H54 (cell line): ENCODE measurements at places on chromosomes 16 and 17.

GRCh38 chr16:4390266-4391260 is 18.9 kb downstream of the VASN start:
- DNase-seq = no peak

DNA sequence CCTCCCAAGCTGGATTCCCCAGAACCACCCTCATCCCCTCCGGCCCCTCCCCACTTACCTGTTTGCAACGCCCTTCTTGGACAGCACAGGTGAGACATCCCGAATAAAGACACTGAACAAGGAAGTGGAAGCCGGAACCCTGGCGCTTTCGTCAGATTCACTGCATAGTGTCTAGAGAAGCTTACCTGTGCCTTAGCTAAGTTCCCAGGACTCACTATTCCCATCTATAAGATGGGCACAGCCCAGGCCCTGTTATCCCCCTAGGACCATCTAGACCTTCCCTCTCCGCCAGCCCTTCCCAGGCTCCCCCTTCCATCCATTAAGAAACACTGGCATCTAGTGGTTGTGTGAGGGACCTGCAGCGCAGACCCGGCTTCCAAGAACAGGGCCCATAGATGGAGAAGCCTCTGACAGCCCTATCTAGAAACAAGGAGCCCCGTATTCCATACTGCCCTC is 26.9 kb upstream of the RPL38 start:
- peak; percentile 67 for DNase-seq

DNA sequence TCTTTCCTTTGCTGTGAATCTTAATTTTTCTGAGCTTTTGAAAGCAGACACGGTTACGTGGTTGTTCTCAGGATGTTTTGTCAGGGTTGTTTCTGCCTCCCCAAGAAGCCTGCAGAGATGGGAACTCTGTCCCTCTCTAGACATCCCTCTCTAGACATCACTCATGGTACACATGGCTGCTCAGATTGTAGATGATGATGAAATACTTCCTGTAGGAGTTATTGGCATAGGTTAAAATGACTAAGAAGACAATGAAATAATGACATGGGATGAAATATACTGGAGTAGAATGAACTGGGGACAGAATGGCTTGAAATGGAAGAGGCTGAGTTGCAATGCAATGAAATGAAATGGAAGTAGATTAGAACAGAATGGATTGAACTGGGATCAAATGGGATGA is 253.4 kb downstream of the SHISA9 start:
- DNase-seq = no peak

DNA sequence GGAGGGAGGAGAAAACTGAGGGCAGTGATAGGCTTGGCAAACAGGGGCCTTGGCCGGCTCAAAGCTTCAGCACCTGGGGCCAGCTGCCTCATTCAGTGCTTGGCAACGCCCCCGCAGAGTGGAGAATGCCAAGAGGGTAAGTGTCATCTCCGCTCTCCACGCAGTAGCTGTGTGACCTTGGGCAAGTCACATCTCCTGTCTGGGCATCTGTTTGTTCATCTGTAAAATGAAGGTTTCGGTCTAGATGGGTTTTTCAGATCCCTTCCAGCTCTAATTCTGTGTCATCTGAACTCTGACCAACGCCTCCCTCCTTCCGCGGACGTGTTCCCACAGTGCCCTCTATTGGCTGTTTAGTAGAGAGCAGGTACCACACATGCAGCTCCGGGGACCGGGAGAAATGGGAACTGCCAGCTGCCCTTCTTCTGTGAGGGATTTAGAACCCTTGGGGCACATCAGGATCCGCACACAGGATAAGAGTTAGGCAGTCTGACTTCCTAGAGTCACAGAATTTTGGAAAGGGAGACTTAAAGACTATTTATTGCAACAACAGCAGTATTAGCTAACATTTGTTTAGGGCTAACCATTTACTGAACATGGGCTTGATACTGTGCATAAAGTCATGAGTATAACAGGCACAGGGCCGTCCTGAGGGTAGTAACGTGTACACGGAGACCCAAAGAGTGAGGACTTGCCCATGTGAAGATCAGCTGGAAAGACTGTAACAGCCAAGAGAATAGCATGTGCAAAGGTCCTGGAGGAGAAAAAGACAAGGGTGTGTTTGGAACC is 26.8 kb downstream of the GP2 start:
- DNase-seq = peak; percentile 64

DNA sequence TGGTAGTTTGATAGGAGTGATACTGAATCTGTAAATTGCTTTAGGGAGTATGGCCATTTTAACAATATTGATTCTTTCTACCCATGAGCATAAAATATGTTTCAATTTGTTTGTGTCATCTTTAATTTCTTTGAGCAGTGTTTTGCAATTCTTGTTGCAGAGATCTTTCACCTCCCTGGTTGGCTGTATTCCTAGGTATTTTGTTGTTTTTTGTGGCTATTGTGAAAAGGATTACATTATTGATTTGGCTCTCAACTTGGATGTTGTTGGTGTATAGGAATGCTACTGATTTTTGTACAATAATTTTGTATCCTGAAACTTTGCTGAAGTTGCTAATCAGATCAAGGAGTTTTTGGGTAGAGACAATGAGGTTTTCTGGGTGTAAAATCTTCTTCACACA is 3.2 kb downstream of the KRTAP9-9 start:
- no peak for DNase-seq

GRCh38 chr17:6789146-6789545 is 13.1 kb downstream of the FBXO39 start:
- no peak for DNase-seq
